GM20000 (cell line): ENCODE measurements at places on chromosomes 4 and X.
A peak's percentile ranks its signal among the peaks of the same experiment; 100 is the strongest.

GRCh38 chr4:174259580-174259979 lies 23.9 kb downstream of the FBXO8 start:
- no peak for DNase-seq

- no peak for DNase-seq
Measured at GRCh38 chr4:38092701-38093100, 132.5 kb downstream of the PTTG2 start.

- DNase-seq: no peak
Measured at GRCh38 chrX:112571388-112571787, 108.3 kb downstream of the LHFPL1 start.

- DNase-seq: no peak
Measured at GRCh38 chr4:188623314-188623854, 484.1 kb downstream of the TRIML1 start.

GRCh38 chr4:112213091-112213490 lies 18.5 kb upstream of the AP1AR start:
- DNase-seq: no peak

GRCh38 chrX:39950018-39950688 lies 147.6 kb downstream of the BCOR start:
- DNase-seq: no peak

GRCh38 chr4:88745581-88746163 lies 48.0 kb upstream of the NAP1L5 start:
- DNase-seq: no peak

DNA sequence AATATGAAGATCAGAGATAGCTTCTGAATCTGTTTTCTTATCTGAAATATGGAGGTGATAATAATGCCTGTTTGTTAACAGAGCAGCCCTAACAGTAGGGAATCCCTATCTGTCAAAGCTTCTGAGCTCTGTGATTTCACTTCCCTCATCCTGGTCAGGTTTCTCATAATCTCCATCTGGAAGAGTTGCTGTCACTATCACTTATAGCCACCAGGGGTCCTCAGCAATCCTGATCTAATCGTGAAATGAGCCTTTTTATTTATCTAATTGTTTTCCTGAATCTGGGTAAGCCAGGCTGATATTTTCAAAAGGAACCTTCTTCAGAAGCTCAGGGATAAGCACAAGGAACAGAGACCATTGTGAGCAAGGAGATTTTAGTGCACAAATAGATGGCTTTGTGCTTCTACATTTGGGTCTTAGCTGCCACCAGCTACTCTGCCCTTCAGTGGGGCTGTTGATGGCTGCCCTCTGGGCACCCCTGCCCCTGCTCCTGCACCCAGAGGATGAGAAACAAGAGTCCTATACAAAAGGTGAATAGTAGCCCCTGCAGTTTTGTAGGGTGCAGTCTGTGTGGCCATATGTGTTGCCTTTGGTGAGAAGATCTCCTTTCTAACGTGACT lies 196.4 kb upstream of the RADX start:
- peak; percentile 11 for DNase-seq

GRCh38 chrX:148298737-148299136 lies 201.7 kb upstream of the AFF2 start:
- no peak for DNase-seq

- no peak for DNase-seq
Measured at GRCh38 chrX:155417769-155418168, 35.9 kb downstream of the F8A2 start.

DNA sequence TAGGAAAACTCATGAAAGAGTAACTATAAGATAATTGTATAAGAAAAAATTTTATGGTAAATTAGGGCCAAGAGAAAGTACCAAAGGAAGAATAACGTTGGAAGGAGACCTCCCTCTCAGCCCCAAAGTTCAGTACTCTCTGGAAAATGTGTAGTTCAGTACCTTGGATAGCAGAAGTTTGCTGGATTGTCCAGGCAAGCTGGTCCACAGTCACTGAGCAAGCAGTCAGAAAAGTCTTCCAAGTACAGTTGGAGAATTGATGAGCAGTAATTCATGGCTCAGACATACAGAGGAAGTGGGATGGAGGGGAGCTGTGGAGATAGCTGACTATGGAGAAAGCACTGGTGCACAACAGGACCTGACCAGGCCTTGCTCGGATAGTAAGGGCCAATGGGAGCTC lies 598.2 kb upstream of the NDST4 start:
- no peak for DNase-seq

DNA sequence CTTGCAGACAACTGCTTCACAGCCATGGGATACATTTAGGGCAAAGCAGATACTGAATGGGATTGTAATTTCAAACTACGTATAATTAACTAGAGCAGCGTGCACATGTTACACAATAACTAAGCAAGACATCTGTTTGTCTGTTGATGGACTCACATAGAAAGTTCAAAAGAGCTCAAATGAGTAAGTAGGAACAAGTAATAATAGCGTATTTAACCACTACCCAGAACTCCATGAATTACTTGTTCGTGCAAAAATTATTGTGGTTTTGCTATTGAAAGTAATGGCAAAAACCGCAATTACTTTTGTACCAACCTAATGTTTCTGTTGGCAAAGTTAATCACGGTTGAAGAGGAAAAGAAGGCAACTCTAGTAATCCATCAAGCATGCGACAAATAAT lies 825.4 kb downstream of the PCDH18 start:
- no peak for DNase-seq

GRCh38 chrX:101507372-101507771 lies 22.1 kb downstream of the ARMCX4 start:
- DNase-seq: no peak

DNA sequence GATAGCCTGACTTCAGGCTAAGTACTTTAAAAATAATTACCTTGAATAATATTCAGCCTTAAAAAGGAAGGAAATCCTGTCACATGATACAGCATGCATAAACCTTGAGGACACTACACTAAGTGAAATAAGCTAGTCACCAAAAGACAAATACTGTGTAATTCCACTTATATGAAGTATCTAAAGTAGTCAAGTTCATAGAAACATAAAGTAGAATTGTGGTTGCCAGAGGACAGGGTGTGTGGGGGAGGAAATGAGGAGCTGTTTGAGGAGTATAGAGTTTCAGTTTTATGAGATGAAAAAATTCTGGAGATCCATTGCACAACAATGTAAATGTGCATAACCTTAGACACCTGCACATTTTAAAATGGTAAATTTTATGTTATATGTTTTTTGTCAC lies 5.6 kb upstream of the STPG2 start:
- DNase-seq: no peak

GRCh38 chrX:373641-374471 lies 12.9 kb downstream of the PPP2R3B start:
- peak; percentile 51 for DNase-seq

DNA sequence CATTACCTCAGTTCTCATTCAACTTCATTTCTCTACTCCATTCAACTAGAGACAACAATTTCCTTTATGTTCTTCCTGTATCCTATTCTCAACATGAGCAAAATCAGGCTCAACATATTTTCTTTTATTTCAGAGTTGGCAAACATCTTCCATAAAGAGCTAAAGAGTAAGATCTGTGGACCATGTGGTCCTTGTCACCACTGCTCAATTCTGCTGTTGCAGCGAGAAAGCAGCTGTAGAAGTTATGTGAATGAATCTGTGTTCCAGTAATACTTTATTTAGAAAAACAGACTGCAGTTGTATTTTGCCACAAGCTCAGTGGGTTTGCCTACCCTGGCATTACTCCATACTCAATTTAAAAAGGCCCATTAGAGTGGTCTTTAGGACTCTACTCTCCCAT lies 2057.3 kb downstream of the ARAP2 start:
- no peak for DNase-seq

DNA sequence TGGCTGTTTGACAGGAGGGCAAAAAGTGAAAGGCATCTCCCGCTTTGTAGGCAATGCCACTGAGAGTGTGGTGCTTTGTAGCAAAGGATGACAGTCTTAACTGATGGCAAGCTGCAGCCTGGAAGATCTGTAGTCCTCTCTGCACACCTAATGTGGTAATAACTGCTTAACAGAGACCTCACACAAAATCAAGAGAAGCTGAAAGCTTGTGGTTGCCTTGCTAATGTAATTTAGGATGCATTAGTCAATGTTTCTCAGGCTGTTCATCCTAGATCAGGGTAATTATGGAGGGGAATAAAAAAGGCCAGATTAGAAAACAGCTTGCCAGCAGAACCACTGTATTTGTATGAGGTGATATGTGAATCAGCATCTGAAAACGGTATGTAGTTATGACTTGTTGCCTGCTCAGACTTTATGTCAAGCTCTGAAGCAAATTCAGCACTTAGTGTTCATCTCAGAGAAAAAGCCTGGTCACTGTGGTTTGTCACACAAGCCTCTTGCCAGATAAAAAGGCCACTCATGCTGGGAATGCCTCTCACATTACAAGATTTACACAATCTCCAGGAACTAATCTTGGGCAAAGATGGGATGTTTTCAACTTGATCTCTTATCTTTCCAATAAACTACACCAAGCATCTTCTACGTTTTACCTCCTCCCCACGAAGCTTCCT lies 130.8 kb downstream of the ENOX2 start:
- DNase-seq: no peak
